ENCODE measurements at places on chromosomes 11 and 22.

GRCh38 chr11:100970283-100971164 lies 159.1 kb downstream of the PGR start:
- no peak for DNase-seq

- DNase-seq, result no peak
Measured at GRCh38 chr11:134552749-134553148, 140.7 kb upstream of the B3GAT1 start.

GRCh38 chr11:74319139-74319816 lies 7.8 kb upstream of the P4HA3 start:
- DNase-seq, result no peak

- DNase-seq, result no peak
Measured at GRCh38 chr11:45141631-45142030, 4.8 kb upstream of the PRDM11 start.

DNA sequence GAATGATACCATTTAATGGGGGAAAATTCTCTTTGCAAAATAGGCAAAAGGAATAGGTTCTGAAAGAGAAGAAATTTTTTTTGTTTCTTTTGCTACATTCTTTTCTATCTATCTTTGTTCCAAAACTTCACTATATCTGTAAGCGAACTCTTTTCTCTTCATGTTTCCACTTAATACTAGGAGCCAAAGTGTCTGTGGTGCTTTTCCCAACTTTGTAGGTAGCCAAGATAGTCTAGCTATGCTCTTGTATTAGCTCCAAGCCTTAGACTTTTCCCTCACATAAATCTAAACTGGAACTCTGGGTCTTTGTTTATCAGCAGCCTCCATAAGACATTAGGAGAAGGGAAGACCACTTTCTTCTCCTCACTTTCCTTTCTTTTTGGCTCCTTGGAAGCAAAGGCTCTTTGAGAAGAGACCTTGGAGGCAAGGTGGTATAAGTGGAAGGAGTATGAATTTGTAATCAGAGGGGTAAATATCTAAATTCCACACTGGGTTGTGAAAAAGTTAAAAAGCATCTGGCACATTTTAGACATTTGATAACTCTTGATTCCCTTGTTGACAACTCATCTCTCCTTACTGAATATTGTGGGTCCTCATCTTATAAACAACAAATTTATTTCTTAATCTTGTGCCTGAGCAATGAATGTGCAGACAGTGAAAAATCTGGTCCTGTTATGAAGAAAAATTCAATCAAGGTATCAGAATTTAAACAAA lies 130.0 kb downstream of the EHF start:
- DNase-seq, result no peak

- no peak for DNase-seq
Measured at GRCh38 chr22:48949375-48950149, 878.1 kb downstream of the BRD1 start.

DNA sequence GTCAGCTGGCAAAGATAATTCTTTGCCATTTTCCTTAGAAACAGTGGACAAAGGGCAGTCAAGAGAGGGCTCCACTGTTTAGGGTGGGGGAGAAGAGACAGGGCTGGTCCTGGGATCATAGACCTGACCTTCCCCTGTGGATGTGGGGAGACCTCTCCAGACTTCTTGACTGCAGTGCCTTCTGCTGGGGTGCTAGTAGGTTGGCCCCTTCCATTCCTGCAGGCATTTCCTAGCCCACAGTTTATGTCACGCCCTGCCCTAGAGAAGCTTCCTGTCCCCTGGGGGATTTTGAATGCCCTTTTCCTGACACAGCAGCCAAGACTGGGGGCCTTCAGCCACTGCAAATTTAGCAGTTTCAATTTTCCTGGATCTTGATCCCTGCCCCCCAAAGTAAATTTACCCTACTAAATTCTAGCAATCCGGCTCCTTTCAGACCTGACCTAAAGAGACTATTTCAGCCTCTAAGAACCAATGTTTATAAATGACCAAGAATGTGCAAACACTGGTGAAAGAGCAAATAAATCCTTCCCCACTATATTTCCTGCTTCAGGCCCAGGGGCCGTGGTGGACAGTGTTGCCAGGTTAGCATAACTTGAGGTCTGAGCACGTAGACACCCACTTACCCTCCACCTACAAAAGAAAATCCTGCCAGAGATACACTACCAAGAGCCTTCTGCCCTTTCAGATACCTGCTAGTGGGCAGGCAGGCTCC lies 58.4 kb downstream of the PPFIBP2 start:
- no peak for DNase-seq

DNA sequence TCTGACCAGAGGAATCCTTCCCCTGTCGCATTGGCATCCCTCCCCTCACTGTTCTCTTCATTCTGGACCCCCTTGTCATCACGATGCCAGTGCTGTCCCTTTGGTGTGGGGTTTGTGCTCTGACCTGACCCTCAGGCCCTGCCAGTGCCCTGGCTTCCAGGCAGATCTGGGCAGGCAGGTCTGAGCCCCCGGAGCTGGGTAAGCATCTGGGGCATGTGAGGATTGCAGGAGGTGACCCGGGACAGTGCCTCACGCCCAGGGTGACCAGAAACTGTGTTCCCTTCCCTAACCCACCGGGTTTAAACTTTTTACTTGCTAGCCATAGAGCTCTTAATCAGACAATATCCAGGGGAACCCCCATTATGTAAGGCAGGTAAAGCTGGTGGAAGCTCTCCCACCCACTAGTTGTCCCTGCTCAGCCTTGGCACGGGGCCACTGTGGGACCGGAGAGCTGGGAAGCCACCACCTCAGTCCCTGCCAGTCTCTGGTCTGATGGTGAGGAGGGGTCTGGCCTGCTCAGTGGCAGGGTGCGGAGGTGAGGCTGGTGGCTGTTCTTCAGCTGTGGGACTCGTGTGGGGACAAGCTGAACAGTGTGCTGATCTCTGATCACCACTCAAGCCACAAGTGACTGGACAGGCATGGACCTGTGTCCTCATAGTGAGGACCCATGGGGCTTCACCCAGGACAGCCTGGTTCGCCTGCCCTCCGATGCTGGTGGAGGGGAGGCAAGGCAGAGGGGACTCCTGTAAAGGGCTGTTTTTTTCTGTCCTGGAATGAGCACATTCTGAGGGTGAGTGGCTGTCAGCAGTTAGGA lies 38.0 kb downstream of the BCR start:
- DNase-seq, result no peak

DNA sequence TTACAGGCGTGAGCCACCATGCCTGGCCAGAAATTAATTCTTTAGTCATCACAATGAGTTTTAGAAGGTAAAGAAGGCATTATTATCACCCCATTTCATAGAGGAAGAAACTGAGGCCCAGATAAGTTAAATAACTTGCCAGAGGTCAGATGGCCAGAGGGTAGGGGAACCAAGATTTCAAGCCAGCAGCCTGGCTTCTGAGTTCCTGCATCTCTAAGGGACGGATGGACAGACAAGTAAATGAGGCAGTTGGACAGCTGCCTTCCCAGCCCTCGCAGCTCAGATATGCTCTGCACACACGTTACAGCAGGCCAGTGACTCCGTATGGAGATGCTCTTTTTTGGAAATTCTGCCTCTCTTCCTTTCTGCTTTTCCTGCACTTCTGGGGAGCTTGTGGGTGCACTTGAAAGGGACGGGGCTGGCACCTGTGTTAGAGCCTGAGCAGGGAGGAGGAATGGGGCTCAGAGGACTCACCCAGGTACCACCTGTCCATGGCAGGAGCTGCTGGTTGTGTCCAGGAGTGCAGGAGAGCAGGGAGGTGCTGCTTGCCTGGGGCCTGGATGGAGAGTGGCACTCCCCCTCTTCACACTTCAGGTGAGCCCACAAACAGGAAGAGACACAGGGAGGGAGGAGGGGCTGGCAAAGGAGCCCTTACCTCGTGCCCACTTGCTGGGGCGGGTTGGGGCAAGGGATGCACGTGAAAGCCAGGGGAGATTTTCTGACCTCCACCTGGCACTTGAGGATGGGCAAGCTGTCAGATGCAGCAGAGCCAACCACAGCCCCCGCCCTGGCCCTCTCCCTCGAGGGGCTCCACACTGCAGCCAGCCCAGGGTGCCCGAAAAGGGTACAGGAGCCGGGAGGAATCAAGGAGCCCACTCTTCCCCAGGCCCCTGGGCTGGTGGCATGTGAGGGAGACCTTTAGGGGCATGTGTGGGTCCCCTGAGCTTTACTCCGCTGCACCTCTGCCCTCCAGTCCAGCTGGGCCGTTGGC lies 3.3 kb upstream of the FXYD2 start:
- no peak for DNase-seq

- DNase-seq, result no peak
Measured at GRCh38 chr11:36002196-36002595, 58.3 kb downstream of the LDLRAD3 start.

GRCh38 chr11:86809561-86809960 lies 9.2 kb downstream of the PRSS23 start:
- no peak for DNase-seq

- no peak for DNase-seq
Measured at GRCh38 chr11:8501836-8502235, 92.2 kb downstream of the STK33 start.

DNA sequence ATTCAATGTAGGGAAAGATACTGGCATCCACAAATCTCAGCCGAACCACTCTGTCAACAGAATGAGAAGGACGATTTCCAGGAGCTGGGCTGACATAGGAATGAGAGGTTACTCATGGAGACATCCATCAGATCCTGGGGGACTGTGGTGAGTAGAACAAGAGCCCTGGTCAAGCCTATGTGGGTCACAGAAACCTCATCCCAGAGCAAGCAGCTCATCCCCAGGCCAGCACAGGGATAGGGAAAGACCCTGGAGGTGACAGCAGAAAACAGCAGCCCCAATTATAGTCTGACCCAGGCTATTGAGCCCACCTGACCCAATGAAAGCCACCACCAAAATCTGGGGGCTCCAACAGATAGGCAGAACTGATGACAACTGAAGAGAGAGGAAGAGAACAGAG lies 128.0 kb upstream of the SERPIND1 start:
- no peak for DNase-seq

DNA sequence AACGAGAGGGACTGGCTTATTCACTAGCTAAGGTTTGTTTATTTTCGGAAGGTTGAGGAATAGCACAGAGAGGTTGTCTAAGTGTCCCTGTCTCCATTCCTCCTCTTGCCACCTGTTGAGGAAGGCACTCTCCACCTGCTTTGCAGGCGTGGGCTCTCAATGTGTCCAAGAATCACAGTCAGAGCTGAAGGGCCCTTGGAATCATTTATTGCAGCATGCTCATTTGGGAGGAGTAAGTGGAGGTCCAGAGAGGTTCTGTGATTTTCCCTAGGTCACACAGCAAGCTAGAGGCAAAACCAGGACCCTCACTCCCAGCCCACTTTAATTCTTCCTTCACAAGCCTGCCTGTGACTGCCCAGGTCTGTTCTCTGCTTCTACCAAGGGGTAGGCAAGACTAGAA lies 21.3 kb downstream of the ZBTB16 start:
- DNase-seq, result no peak

- DNase-seq, result no peak
Measured at GRCh38 chr11:34968862-34969261, 52.4 kb downstream of the PDHX start.

DNA sequence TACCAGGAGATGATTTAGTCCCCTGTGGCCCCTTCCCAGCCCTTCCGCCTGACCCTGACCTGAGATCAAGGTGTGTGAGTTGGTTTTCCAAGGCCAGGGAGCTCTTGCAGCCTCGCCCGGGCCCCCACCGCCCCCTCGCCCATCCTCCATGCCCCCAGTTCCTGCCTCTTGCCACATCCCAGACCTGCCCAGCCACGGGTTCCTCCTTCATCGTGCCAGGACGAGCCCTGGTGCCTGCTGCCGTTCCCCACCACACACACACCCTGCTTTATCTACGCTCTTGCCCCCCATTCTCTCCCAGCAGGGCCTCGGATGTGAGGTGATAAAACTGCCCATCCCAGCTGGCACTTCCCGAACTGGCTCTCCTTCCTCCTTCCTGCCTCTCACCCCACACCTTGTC lies 1.4 kb upstream of the LIF start:
- no peak for DNase-seq

DNA sequence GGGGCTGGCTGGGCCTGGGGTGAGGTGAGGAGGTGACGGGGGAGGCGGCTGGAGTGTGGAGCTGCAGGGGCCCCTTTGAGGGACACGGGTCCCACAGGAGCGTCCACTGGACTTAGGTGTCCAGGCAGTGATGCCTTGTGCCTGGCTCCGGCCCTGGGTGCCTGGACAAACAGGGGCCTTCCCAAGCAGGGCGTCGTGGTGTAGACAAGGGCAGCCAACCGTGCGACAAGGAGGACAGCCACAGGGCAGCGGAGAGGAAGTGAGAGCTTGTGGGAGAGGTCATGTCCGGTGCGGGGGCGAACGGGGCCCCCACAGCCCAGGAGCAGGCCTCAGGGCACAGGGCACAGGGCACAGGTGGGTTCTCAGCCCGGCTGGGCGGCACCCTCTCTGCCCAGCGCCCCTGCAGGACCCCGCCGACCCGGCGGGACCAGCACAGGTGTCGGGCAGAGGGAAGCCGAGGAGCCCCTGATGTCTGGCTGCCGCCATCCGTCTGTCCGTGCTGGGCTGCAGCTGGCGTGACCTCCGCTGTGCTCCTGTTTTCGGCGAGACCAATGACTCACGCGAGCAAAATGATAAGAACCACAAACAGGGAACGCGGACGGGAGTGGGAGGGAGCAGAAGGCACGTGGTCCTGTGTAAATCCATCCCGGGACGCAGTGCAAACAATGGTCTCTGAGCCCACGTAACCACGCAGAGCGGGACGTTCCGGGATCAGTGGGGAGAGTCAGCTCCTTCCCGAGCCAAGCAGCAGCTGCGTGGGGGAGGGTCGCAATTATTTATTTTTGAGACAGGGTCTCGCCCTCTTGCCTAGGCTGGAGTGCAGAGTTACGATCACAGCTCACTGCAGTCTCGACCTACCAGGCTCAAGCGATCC lies 49.1 kb upstream of the A4GALT start:
- DNase-seq, result no peak
